GF-D8 (cell line): ENCODE measurements at places on chromosomes 16 and 17.

DNA sequence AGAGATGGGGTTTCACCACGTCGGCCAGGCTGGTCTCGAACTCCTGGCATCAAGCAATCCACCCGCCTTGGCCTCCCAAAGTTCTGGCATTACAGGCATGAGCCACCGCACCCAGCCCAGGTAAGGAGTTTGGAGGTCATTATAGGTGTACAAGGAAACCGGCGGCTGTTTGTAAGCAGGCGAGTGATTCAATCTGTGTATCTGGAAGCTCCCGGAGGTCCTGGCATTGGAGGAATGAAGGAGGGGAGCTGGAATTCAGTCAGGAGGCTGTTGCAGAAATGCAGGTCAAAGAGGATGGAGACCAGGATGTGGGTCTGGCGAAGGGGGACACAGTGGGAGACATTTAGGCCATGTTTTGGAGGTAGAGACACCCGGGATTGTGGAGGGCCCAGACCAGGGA lies 18.8 kb downstream of the CDC42EP4 start:
- no peak for DNase-seq

DNA sequence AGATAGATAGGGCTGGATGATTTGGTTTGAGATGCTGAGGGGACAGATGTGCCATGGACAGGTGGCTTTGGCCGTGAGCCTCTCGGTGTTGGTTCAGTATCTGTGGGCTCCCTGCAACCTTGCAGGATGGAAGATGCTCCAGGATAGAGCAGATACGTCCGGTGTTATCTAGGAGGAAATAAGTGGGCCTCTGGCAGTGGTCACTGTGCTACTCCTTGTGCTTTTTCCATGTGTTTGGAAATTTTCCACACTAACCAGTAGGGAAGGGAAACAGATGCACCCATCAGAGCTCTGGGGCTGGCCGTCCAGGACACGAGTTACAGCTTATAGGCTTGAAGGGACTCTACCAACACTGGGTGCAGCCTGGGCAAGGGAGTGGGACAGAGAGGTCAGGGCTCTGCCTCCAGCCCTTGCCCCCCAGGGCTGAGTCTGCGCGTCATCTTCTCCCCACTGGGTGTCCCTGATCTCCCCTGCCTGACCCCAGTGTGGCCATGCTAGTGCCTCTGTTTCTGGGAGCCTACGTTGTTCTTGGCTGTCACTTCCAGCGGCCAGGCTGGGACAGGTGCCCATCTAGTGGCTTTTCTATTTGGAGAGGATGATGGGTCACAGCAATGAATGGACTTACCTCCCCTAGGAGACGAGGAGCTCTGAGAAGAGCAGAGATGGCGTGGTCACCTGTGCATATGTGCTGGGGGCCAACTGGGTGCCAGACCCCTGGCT lies 166.9 kb downstream of the SEC14L1 start:
- no peak for DNase-seq

DNA sequence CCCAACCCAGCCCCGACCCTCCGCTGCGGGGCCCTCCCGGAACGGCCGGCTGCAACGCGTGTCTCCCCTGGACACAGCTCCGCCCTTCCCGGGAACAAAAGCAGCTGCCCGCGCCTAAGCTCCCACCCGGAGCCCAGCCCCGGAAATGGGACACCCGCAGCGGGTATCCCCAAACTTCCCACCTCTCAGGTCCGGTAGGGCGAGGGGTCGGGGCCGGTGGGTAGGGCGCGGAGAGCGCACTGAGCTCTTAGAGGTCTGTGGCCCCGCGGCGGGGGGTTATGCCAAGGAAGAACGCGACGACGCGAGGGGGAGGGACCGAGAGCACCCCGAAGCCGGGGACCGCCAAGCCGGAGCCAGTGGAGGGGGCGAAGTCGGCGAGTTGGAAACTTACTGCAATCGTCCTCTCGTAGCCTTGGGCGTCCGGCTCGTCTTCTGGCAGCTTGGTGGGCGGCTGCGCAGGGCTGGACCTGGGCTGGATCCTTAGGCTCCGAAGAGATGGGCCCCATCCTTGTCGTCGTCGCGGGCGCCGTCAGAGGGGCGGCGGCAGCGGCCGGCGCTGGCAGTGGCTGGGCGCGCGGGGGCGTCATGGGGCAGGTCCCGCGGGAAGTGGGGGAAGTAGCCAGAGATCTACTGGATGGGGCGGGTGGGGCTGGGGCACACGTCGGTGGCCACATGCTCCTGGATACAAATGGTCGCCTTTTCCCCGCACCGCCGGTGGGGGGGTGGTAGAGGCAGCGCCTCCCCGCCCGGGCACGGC lies 6.9 kb downstream of the USP6 start:
- DNase-seq, result no peak

GRCh38 chr17:3681565-3681964 lies 13.0 kb downstream of the EMC6 start:
- DNase-seq, result no peak

GRCh38 chr16:77945126-77945525 lies 77.2 kb upstream of the CLEC3A start:
- DNase-seq, result no peak

DNA sequence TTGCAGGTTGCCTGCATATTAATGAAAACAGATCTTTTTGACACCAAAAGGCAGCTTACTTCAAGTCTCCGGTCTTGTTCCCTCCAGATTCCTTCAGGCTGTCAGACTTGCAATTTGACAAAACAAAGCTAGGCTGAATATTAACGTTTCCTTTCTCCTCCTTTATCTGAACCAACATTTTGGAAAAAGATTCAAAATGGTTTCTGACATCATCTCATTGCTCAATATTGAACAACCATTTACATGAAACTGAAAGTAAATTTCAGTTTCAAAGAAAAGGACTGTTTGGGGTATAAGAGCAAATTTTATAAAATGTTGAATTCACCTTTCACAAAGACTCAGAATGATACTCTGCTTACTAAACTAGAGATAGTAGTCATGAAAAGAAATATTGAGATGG lies 521.8 kb downstream of the KCNJ2 start:
- no peak for DNase-seq

DNA sequence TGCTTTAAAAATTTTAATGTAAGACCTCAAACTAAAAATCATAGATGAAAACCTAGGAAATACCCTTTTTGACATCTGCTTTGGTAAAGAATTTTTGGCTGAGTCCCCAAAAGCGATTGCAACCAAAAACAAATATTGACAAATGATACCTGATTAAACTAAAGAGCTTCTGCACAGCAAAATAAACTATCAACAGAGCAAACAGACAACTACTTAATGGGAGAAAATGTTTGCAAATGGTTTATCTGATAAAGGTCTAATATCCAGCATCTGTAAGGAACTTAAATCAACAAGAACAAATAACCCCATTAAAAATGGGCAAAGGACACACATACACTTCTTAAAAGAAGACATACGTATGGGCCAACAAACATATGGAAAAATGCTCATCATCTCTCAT lies 242.5 kb downstream of the BCAS3 start:
- no peak for DNase-seq

GRCh38 chr16:12757546-12757945 lies 46.1 kb downstream of the CPPED1 start:
- no peak for DNase-seq

DNA sequence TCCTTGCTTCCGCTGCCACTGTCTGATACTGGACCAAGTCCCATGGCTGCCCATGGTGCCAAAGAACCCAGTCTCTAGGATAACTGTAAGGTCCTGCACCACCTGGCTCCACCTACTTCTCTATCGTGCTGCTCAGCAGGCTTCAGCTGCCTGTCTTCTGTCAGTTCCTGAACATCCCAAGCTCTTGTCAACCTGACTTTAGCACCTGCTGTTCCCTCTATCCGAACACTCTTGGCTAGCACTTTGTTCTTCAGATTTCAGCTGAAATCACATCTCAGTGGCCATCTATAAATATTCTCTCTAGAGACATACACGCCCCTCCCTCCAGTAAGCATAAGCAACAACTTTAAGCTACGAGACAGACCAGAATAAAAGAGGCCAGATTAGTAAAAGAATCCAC lies 15.0 kb upstream of the TMEM101 start:
- no peak for DNase-seq
